ENCODE measurements at places on chromosomes 2 and 18.

DNA sequence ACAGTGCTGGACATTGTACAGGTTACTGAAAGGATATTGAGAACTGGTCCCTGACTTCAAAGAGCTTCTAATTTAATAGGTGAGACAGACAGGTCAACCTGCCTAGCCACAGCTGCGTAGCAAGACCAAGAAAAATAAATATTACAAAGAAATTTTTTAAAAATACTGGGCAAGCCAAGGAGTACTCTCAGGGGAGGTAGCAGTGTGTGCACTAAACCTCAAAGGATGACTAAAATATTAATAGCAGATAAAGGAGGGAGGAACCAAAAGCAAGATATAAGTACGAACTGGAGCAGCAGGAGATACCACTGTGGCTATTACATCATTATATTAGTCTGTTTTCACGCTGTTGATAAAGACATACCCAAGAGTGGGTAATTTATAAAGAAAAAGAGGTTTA is 14.9 kb downstream of the SCG2 start:
- no peak for DNase-seq

GRCh38 chr18:43888598-43888997 is 611.3 kb upstream of the SYT4 start:
- DNase-seq = no peak

GRCh38 chr18:11366410-11366809 is 217.0 kb upstream of the PIEZO2 start:
- DNase-seq = peak; percentile 17

DNA sequence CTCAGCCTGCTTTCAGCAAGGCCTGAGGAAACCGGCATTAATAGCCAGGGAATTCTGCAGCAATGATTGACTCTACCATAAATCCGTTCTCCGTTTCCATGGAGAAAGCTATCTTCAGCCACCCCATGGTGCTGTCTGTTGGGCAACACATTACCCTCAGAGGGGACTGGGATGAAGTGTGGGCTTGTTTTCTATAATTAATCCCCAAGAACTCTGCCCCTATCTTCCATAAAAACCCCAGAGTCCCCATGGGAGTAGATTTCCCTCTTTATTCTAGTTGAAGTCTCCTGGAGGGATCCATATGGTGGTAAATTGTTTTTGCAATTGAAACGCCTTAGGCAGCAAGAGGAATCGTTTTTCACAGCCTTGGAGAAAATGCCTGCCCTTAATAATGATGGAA is 9.2 kb downstream of the G6PC2 start:
- no peak for DNase-seq

- DNase-seq = no peak
Observed at GRCh38 chr2:134738141-134738870, 19.5 kb upstream of the TMEM163 start.

DNA sequence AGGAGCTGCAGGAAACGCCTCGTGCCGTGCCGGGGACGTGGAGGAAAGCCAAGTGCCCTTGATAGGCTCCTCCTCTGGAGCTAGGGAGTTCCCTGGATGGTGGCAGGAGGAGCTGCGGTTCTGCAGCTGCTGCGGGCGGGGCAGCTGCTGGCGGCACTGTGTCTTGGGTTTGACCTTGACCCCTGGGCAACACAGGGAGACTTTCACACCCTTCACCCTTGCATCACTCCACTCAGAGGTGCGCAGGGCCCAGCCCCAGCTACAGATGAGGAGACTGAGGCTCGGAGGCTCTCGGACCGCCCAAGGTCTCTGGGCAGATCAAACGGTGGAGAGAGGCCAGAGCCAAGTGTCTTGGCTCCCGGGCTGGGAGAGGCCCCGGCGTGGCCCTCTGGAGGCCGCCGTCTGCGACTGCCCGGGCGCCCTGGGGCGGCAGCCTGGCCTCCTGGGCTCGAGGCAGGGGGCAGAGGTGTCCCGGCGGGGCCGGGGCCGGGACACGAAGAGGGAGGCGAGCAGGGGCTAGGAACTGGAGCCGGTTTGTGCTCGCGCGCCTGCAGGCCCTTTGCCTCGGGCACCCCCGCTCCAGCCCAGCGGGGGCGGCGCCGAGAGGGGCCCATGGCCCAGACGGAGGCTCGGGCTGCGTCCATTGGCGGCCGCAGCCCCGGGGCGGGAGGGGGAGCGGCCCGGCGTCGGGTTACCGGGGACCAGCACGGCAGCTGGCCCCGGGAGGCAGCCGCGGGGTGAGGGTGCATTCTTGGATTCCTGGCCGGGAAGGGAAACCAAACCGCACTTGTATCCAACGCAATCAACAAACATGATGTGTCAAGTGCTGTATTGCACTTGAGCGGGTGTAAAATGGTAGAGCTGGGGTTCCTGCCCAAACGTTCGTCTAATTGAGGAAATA is 129.6 kb upstream of the SLC1A4 start:
- DNase-seq = peak; percentile 93

- no peak for DNase-seq
Observed at GRCh38 chr2:173982182-173982714, 17.1 kb upstream of the SP3 start.

GRCh38 chr2:84924173-84925106 is 19.0 kb downstream of the TMSB10 start:
- no peak for DNase-seq

- no peak for DNase-seq
Observed at GRCh38 chr2:45259138-45259537, 249.9 kb upstream of the SIX2 start.

GRCh38 chr2:86622519-86623042 is 1.1 kb downstream of the RNF103 start:
- peak; percentile 23 for DNase-seq

DNA sequence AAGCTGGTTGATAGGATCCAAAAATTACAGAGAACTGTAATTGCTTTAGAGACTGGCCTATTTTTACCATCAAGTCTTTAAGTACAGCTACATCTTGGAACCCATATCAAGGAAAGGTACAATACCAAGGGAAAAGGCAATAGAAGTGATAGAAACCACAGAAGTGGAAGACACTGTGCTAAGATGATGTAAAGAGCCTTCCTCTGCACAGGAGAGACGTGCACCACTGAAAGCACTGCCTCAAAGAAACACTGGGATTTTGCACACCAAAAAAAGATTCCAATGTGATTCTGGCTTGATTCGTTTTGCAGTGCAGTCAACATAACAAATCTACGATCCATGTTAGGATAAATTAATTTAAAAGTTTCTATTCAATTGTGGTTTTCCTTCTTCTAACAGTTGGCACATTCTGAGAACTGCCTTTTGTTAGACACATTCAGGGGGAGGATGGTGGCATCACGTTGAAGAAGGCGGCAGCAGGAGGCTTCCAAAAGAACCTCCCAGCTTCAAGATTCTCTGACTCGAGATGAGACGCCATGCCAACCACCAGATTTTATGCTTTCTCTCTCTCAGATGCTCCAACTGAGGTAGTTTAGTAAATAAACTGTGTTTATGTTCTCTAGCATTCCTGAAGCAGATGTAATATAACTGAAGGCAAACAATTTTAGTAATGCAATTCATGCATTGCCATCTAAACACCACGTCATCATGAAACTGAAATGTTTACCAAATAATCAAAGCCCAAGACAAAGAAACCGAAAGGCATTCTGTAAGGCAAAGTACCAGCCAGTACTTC is 102.9 kb downstream of the BCL2 start:
- no peak for DNase-seq

- no peak for DNase-seq
Observed at GRCh38 chr18:12359515-12359927, 17.5 kb downstream of the AFG3L2 start.

GRCh38 chr2:169659320-169659719 is 34.9 kb downstream of the CFAP210 start:
- DNase-seq = no peak

GRCh38 chr2:14756981-14757657 is 124.6 kb downstream of the LRATD1 start:
- DNase-seq = peak; percentile 2

DNA sequence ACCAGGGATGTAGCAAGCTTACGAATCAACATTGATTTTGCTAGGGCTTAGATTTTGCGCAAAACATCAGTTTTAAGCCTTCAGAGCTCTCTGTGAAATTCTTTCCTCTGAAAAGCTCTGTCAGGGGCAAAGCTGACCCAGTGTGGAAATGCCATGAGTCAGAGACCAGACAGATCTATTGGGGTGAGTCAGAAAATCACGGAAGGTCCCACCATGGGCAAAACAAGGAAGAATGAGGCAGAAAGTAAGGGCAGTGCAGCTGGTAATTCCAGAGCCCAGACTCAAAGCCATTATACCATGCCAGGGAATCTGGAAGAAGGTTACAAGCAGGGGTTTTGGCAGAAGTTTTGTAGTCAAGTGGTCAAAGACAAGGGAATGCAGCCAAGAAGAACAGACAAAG is 256.6 kb upstream of the CTAGE1 start:
- DNase-seq = peak; percentile 60

DNA sequence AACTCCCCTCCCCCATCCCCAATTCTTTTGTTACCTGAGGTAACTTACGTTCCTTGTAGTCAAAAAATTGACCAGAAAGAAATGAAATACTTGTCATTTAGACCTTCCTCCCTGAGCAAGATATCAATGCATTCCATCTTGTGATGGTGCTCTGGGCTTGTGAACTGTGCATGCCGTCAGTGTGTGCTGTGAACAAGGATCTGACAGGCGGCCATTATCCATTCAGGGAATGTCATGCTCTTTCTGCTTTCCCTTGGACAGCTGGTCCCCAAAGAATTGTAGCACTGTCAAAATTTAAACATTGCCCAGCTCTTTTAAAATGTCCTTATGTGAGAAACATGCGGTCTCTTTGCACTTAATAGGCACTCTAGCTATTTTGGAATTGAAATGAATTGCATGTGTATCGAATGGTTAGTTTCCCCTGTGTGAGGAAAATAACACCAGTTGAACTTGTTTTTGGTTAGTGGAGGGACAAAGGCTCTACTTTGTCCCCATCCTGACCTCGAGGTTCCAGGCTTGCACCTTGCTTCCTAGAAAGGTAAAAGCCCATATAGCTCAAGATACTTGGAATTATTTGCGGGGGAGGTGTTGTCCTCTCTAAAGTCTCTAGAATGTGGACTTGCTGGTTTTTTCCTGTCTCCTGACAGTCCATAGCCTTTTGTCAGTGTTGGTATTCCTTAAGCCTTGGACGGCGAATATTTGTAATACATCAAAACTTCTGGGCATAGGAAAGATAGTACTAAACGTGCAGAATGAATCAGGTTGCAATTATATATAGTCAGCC is 350.9 kb downstream of the NUP35 start:
- no peak for DNase-seq

GRCh38 chr2:25054720-25055119 is 12.8 kb downstream of the EFR3B start:
- no peak for DNase-seq

- DNase-seq = no peak
Observed at GRCh38 chr2:145769011-145769716, 1249.2 kb upstream of the ZEB2 start.

Measured in hepatic stellate cell (primary cell).